ENCODE measurements at places on chromosomes 1 and 21.

- no peak for DNase-seq
Measured at GRCh38 chr21:45889961-45890360, 91.6 kb upstream of the COL6A1 start.

DNA sequence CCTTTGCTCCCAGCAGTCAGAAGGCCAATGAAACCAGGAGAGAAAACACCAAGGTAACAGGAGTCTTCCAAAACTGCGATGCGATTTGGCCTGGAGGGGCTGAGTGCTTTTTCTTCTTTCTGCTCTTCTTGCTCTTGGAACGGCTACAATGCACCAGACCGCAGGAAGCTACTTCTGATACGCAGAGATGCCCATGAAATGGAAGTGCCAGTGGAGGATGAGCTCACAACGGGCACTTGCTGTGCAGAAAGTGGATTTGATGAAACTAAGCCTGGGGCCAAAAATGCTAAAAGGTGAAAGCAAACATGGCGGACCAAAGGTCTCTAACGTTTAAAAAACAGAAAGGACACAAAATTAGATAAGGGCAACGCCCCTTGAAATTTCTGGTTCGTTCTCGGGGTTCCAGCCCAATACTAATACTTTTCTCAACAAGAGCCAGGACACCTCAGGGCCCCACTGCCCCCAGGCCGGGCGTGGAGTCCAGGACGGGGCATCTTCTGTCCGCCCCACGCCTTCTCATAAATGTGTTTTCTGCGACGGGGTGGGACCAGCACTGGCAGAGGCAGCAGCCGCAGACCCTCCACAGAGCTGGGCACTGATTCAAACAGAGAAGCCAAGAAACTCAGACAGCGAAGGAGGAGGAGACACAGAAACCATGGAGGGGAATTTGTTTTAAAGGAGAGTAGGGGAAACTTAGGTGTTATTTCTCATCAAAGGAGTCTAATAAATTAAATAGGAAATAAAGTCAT, 101.3 kb downstream of the CRYAA start:
- DNase-seq = no peak

GRCh38 chr1:204126386-204126785, 25.5 kb downstream of the ETNK2 start:
- DNase-seq = no peak

DNA sequence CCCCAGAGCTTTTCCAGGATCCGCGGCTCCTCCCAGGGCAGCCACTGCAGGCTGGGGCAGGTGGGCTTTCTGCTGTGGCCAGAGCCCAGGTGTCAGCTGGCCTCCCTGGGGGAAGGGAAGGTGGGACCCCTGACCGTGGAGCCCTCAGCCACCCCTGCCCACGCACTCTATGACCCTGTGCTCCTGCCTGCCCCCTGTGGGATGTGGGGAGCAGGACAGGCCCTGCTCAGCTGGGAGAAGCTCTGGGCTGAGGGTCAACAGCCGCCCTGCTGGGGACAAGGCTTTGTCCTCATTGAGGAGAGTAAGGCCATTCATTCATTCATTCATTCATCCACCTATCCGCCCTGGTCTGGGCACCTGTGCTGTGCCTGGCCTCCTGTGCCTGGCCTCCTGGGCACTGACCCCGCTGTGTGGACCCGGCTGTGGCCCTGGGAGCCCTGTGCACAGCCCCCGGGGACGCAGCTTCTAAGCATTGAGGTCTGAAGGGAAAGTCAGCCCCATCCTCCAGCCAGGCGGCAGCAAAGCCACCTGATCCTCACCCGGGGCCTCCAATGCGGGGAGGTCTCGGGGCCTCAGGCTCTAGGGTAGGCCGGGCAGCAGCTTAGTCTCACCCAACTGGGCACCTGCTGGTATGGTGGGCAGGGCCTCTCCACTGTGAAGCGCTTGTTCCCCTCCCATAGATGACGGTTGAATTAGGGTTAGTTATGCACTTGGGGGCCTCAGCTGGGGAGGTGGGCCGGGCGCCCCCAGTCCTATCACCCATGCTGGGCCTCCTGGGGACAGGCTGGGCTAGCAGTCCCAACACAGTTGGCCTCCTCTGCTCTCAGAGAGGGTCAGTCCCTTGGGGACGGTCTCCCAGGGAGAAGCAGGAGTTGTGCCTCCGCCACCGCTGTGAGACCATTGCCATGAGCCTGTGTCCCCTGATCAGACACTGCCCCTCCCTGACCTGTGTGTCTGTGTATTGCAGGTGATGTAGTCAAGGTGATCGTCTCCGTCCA, 6.0 kb downstream of the TNFRSF14 start:
- DNase-seq = no peak

DNA sequence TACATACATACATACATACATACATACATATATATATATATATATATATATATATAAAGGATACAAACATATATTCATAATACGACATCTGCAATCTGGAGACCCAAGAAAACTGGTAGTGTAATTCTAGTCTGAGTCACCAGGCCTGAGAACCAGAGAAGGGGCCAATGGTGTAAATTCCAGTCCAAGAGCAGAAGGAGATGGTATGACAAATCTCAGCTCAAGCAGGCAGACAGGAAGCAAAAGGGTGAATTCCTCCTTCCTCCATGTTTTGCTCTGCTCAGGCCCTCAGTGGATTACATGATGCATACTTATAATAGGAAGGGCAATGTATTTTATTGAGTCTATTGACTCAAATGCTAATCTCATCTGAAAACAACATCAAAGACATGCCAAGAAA, 1060.4 kb upstream of the TMPRSS15 start:
- DNase-seq = no peak

GRCh38 chr1:110616587-110616986, 10.4 kb upstream of the KCNA2 start:
- no peak for DNase-seq

DNA sequence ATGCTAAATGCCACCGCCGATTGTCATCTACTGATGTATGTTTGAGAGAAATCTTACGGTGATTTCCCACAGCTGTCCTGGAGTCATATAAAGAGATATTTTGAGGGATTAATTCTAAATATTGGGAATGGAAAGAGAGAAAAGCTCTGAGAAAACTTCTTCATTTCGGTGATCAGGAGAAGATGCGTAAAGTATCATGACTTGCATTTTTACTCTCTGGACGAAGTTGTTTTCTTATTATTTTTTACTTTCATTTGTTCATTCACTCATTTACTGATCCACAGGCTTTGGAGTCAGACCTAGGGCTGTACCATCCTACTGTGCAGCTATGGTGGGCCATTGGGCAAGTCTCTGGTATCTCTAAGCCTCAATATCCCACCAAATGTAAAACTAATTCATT, 58.4 kb upstream of the RUNX1 start:
- no peak for DNase-seq

DNA sequence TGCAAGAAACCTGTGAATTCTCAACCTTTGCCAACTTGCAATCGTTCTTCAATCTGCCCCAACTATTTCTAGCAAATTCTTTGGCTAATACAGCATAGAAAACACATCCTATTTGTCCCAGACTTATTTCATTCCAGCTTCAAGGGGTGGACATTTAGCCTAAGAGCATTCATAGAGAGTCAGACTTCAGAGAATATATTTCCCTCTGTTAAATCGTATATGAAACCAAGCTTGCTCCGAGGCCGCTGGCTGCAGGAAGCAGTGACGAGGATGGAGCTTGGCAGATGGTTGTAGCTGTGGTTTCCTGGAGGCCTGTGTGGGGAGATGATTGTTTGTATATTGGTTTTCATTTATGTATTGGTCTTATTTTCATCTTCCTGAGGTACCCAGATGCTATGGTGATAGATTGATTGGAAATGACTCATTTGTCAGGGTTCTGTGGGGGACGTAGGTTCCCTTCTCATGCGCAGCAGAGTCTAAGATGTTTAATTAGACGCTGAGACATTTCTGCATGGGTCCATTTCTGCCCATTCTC, 26.1 kb downstream of the MAN1C1 start:
- no peak for DNase-seq

- no peak for DNase-seq
Measured at GRCh38 chr1:100494393-100495084, 43.4 kb upstream of the GPR88 start.

DNA sequence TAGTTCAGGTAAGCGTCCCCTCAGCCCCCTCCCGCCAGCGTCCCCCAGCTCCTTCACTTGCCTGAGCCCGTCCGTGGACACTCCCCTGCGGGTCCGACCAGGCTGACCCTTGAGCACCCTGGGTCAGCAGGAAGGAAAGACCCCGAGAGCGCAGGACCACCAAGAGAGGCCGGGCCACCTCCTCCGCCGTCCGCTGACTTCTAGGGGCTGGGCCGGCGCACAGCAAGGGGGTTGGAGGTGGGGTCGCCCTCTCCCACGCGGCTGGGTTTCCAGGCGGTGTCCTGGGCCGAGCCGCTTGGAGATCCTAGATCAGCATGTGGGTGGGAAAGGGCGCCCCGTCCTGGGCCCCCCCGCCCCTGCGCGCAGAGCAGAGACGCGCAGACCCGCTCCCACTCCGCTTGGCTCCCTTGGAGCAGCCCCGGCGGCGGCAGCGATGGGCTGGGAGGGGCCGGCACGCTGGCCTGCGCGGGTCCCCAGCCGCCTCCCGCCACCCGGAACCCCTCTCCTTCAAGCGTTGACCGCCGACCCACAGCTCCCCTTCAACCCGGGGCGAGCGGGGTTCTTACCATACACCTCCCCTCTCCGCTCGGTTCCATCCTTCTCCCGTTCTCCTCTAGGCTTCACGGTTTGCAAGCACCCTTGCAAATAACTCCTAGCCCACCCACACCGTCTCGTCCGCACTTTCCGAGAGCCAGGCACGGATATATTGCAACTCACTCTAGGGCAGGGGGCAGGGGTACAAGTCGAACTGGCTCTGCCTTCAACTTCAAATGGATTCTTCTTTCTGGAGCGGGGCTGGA, 7.5 kb downstream of the KNCN start:
- DNase-seq = no peak

DNA sequence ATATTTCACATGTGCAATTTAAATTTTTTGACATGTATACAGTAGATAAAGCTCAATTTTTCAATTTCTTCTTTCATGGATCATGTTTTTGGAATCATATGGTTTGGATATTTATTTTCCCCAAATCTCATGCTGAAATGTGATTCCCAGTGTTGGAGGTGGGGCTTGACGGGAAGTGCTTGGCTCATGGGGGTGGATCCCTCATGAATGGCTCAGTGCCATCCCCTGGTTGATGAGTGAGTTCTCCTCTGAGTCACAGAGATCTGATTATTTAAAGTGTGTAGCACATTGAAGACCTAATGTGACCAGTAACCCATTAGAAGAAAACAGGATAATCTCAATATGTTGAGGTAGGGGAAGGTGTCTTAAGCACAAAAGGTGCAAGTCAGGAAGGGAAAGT, 9.1 kb upstream of the IFI16 start:
- DNase-seq = peak; percentile 59

DNA sequence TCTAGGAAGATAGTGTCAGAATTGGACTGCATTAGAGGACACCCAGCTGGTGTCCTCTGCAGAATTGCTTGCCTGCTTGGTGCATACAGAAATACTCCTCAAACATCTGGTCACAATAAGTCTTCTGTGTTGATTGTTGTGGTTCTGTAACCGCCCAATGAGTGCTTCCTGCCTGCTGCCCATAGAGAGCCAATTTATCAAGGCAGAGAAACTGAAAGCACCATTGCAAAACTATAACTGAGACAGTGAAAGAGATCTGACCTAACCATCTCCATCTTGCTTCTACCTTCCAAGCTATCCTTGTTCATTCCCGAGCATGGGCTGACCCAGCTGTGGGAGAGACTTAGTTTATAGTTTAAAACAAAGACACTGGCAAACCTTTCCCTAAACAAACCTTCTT, 462.4 kb upstream of the RGS18 start:
- no peak for DNase-seq

- no peak for DNase-seq
Measured at GRCh38 chr1:211634461-211634860, 41.0 kb downstream of the NEK2 start.

- no peak for DNase-seq
Measured at GRCh38 chr1:112396653-112397471, 848 bp downstream of the CTTNBP2NL start.

DNA sequence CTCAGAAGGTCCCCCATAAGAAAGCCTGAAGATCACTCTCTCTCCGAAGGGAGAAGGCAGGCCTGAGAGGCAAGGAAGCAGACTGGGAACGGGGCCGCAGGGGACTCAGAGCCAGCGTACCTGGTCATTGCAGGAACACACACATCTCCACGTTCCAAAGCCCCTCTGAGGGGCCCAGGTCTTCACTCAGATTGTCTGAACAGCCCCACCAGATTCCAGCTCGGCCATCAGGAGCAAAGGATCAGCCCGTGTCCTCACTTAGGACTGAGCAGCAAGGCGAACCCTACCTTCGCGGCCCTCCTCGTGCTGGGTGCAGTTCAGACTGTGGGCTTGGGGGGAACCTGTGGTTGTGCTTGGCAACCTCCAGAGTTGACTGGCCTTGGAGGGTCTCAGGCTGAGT, 43.9 kb upstream of the SOX13 start:
- no peak for DNase-seq

DNA sequence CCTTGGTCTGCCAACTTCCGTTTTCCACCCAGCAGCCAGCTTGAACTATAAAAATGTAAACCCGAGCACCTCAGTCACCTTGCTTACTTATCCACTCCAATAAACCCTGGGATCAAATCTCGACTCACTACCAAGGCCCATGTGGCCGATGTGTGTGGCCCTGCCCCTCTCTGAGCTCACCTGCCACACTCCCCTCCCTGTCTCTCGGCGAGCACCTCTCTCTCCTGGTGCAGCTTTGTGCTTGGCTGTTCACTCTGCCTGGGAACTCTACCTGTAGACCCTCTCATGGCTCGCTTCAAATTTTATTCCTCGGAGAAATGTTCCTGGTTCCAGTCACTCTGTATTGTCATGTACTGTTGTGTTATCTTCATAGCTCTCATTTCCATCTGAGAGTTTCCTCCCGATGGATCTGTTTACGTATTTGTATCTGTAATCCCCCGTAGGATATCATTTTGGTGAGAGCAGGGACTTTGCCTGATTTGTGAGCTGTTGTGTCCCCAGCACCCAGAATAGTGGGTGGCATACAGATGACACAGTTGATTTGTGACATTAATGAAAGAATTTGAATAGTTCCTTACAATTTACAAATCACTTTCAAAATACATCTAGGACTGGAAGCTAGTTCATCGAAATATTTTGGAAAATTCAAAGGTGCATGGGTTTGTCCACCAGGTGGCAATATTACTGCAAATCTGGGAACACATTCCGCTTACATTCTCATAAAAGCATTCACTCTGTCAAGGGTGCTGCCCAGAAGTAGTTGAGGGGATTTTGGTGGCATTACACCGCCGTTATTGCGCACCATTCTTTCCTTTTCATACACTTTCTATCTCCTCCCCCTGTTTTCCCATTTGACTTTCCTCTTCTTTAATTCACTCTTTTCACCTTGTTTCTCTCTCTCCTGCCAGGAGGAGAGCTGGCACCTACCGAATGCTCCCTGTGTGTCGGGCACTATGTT, 95.3 kb downstream of the ABCA4 start:
- DNase-seq = no peak

DNA sequence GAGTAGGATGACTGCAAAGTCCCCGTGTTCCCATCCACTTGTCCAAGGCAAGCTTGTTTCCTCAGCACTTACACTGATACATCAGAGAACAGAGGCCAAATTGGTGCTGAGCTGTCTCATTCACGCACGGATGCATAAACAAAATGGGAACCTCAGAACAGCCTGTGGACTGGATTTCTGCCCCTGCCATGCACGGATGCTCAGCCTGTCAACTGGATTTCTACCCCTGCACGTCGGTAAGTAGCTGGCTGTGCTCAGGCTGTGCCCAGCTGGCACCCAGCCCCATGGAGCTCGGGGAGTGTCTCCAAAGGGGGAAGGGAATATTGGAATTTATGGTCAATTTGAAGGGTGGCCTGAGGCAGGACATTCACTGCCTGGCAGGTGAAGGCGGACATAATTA, 40.8 kb upstream of the TMPRSS2 start:
- DNase-seq = no peak

Measured in AG04449 (cell line).